ENCODE measurements at places on chromosomes 11 and 22.

DNA sequence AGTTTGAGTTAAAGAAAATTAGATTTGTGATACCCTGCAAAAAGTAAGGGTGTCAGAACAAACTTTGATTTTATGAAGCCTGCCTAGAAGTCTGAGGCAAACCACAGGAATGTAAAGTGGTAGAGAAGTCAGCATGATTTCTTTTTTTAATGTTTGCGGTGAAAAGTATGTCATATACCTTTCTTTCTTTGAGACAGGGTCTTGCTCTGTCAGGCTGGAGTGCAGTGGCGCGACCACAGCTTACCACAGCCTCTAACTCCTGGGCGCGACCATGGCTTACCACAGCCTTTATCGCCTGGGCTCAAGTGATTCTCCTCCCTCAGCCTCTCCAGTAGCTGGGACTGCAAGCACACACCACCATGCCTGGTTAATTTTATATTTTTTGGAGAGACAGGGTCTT is 4.7 kb downstream of the API5 start:
- no peak for DNase-seq

DNA sequence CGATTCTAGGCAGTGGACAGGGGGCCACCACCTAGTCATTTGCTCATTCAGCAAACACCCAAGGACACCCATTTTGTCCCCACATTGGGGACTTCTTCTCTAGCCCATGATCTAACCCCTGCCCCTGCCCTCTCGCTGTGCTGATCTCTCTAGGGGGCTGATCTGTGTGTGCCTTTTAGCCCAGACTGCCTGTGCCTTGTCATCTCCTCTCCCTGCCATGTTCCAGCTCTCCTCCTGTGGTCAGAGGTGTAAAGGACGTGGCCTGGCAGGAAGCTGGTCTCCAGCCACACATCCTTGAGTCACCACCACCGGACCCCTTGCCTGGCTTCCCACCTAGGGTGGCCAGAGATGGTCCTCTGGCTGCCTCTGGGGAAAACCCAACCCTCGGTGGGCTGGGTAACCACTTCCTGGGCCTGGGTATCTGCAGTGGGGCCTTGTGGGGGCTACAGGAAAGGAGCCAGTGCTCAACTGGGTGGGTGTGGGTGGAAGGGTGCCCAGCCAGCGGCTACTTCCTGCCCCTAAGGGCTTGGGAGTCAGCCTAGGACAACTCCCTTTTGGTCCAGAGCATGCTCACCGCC is 1.3 kb downstream of the CTSW start:
- no peak for DNase-seq

DNA sequence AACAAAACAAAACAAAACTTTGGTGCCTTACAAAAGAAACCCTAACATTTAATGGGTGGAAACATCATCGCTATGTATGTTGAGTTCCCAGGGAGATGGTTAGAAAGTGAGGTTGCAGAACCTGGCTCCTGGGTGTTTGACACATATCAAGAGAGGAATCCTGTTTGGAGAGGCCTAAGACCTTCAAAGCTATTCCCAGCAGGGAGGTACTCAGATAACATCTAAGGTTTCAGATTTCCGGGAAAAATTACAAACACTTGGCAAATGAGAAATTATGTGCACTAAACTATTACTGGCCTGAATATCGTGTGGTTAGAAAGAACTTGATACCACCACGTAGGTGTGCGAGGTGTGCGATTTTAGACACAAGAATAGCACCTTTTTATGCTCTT is 18.5 kb downstream of the TRIM5 start:
- no peak for DNase-seq

DNA sequence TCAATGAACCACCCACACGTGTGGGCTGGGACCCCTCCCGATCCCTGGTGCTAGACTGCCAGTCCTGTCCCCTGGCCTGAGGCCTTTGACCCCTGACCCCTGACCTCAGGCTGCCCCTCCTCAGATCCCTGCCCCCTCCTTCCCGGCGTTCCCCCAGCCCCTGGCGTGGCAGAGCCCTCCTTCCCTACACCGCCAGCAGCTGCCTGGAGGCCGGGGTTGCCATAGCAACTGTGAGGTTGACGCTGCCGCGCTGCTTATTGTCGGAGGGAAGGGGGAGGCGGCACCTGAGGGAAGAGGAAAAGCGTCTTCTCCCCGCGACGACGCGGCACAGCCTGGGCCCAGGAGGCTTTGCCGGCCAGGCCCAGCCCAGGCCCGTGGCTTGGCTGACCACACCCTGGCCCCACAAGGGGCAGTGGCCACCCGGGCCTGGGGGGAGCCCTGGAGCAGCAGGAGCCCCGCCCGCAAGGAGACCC is 32.6 kb downstream of the SHANK3 start:
- peak; percentile 16 for DNase-seq
